Inflammatory macrophage (primary cell): ENCODE measurements at places on chromosomes 16 and 17.
A peak's percentile ranks its signal among the peaks of the same experiment; 100 is the strongest.

DNA sequence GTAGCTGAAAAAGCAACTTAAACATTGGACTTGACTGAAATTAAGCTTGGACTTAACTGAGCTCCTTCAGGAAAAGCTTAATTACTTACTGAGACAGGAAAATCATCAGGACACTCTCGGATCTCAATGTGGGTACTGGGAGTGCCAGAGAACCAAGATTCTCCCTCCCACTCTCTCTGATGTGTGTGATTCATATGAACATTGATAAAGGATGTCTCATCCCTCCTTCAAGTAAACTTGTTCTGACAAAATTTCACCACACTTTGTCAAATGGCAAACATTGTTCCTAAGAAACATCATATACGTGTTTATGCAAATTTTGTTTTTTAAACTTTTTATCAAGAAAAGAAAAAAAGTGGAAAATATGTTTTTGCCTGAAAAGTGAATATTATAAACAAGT is 4.1 kb upstream of the SLFN5 start:
- DNase-seq, result no peak

DNA sequence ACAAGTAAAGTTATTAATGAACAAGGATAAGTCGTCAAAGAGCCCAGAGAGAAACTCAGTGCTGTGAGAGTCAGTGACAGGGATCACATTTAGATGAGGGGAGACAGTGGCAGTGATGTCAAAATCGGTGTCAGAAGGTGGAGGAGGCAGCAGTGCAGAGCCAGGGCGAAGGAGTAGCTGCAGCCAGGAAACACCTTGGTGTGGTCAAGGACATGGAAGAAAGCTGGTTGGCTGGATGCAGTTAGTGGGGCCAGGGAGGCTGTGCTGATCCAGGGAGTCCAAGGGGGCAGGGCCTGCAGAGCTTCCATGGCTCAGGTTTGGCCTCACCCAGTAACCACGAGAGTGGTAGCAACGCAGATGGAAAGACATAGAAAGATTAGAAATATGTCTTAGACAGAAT is 50.7 kb upstream of the ADORA2B start:
- DNase-seq, result no peak

DNA sequence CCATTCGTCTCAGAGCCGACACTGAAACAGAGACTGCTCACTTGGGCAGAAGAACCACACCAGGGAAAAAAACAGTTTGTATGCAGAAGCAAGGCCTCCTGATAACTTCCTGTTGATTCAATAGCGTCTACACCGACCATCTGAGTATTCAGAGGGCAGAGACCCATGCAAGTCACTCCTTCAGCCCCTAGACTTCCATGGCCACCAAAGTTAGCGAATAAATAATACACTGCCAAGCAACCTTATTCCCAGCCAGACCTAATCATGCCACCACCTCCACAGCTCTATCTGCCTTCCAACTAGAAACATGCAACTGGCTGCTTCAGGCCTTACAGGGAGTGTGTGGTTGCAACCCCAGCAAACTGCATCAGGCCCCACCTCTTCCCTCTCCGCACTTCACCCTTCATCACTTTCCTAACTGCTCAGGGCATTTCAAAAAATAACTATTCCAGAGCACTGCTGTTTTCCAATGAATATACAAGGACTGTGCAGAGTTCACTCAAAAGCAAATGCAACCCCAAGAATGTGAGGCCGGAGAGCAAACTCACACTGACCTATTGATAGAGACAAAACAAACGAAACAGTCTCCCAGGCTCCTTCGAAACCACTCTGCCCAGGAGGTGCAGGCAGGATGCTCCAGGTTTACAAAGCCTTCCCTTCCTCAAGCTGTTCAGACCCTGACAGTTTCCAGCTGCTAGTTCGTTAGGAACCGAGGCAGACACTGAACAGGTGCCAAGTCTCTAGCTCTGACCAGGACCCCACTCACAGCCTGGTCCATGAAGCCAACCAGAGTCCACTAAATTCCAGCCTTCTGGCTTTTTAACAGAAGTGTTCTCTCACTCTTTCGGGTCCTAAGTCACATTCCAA is 3.6 kb downstream of the USP7 start:
- peak; percentile 35 for DNase-seq

- no peak for DNase-seq
Observed at GRCh38 chr16:23453338-23454052, 506 bp upstream of the COG7 start.

- DNase-seq, result no peak
Observed at GRCh38 chr16:84557504-84557903, 53.0 kb upstream of the MEAK7 start.

- DNase-seq, result no peak
Observed at GRCh38 chr16:72886346-72886974, 161.5 kb downstream of the ZFHX3 start.

GRCh38 chr16:4257646-4258556 is 14.9 kb downstream of the TFAP4 start:
- no peak for DNase-seq

GRCh38 chr16:86540894-86541293 is 14.1 kb downstream of the MTHFSD start:
- no peak for DNase-seq

DNA sequence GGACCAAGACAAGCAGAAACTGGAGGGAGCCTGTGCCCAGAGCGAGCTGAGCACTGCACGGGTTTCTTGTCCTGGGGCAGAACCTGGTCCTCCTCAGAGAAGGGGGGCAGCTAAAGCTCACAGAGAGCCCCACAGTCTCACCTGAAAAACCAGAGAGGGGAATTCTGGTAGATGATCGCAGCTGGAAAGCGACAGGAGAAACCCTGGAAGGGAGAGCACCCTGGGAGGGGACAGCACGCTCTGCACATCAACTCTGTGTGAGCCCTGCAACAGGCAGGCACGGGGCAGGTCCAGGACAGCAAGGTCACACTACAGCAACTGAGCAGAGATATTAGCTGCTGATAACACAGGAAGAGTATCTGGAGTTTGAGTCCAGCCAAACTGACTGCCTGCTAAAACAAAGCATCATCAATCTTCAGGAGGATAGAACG is 18.2 kb downstream of the ZCCHC14 start:
- DNase-seq, result no peak

DNA sequence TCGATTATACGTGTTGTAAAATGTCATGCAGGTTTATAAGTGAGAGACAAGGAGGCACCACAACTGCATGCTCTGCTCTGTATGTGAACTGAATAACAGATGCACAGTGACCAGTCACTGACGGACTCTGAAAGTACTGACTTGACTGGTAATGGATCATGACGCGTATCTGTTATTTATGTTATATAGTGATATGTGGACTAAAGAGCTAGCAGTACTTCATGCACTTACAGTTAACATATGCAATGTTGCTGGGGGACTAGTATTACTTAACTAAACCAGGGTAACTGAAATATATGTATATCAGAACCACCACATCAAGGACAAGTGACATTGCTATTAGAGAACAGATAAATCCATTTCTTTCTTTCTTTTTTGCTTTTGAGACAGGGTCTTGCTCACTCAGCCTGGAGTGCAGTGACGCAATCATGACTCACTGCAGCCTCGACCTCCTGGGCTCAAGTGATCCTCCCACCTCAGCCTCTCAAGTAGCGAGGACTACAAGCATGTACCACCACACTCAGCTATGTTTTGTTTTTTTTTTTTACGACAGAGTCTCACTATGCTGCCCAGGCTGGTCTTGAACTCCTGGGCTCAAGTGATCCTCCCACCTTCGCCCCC is 17.2 kb downstream of the COIL start:
- no peak for DNase-seq

DNA sequence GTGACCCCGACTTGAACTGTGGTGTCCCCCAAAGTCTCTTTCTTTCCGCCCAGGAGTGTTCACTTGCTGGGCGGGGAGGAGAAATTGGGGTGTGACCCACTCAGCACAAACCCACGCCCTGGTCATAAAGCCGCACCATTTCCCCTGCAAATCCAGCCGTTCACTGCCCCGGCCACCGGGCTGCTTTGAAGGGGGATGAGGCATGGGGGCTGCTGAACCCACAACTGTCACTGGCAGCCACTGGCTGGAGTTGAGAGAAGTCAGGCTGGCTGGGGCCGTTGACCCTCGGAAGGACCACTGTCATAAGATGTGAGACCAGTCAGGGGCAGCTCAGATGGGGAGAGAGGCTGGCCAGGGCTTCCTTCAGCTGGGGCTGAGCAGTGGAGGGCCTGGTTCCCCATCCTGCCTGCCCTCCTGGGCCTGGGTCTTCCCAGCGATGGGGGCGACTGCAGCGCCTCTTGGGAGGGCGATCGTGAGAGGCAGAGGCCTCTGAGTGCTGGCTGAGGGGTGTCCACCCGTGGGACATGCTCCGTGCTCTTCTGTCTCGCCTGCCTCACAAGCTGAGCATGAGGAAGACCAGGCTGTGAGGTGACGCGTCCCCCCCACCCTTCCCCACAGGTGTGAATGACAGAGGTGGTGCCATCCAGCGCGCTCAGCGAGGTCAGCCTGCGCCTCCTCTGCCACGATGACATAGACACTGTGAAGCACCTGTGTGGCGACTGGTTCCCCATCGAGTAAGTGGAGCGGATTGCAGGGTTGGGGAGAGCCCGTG is 19.5 kb downstream of the C16orf90 start:
- DNase-seq, result no peak

DNA sequence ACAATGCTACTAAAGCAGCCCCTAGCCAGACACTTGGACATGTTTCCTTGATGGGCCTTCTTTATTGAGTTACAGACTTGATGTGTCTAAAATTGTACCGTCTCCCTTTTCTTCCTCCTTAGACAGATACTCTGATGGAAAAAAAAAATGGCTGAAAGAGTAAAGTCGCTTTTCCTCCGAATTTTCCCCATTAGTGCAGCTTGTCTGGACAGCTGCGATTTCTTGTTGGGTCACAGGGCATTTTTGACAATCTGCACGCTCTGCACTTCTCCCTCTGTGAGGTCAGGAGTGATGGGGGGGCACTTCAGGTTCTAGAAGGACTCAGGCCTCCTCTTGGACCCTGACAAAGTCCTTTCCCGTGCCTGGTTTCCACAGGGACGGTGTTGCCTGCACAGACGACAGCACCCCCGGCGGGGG is 968 bp upstream of the PRKAR1A start:
- peak; percentile 50 for DNase-seq

GRCh38 chr16:12113523-12114345 is 137.2 kb downstream of the SNX29 start:
- no peak for DNase-seq
